ENCODE measurements at places on chromosomes 6 and 20.

- DNase-seq = no peak
These were observed 18.6 kb downstream of the ADTRP start for GRCh38 chr6:11760015-11760473.

GRCh38 chr6:157711060-157711459, 112.0 kb upstream of the SNX9 start:
- DNase-seq = no peak

- no peak for DNase-seq
These were observed 511.6 kb downstream of the CDH26 start for GRCh38 chr20:60469829-60470228.

DNA sequence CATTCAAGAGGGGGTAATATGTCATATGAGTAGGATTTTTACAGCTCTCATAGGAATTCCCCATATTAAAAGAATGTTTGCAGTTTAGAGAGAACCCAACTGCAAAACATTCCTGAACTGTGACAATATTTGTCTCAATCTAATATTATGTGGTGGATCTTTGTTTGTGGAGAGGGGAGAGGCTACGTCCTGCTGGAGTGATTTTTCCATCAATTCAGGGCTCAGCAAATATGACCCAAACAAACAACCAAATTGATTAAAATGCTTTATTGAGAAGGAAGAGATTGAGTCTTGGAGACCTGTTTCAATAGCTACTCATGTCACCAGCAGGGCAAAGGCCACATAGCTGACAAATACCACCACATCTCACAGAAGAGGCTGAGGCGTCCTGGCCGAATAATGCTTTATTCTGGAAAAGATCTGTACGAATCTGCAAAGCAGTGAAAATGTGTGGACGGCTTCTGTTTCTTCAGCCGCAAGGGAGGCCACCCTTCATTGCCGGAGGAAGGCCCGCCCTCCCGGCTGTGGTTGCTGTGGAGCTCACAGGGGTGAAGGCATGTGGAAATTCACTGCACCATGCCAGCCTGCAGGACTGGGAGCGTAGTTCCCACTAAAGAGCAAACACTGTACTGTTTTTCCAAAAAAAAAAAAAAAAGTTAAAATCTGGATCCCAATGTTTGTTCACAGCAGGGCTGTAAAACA, 89.7 kb upstream of the QKI start:
- DNase-seq = peak; percentile 51

DNA sequence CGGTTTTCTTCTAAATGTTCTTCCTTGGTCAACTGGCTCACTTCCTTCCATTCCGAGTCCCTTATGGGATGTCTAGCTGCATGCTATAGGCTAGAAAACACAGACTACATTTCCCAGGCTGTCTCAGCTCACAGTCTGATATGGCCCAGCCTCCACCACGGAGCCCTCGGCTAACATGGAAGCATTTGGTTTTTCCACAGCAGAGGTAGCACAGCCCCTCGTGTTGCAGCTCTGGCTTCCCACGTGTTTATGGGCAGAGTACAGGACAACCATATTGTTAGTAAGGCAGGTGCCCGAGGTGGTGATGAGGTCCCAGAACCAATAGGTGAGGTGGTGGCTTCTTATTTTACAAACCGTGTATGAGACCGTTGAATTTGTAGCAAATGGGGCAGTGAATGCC, 8.7 kb downstream of the GPLD1 start:
- no peak for DNase-seq

GRCh38 chr6:15259766-15260098, 13.9 kb downstream of the JARID2 start:
- no peak for DNase-seq

DNA sequence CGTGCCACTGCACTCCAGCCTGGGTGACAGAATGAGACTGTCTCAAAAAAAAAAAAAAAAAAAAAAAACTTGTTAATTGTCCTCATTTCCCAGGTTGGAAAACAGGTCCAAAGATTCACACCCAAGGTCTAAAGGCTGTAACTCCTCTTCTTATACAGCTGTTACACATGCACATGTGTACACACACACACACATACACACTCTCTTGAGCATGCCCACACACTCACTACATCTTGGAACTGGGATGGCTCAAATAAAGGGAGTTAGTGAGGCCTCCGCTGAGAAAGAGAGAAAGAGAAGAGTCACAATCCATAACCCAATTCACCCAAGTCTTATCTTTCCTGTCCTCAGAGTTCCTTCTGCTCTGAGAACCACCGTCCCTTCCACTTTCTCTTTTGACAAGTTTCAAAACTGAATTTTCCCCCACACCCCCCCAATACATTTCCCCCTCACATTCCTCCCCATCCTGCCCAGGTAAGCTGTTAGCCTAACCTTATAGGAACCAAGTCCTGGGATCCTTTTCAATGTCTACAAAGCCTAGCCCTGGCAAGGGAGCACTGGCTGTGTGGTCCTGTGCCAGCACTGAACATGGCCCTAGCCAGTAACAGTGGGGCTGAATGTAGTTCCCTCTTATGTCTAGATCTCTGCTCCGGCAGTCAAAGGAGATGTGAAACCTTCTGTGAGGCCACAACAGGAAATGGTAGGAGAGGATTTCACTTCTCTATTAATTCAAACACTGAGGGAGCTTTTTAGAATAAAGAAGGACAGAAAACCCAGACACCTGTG, 3.2 kb upstream of the HLA-DMB start:
- DNase-seq = no peak

DNA sequence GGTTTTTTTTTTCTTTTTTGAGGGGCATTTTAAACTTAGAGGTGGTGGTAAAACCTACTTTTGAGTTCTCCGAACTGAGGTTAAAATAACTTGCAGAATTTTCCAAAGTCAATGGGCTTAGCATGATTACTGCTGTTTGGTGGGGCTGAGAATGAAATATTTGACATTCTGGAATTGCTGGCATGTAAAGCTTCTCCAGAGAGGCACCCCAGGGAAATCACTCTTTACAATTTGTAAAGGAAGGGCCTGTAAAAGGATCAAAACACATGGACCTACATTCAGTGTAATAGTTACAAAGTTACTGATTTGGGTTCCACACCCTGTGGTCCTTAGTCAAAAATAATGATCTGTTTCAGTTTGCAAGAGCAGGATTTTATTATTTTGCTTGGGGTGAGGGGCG, 5.5 kb downstream of the FAM217B start:
- DNase-seq = no peak

- DNase-seq = peak; percentile 79
These were observed 190.1 kb downstream of the KCNQ5 start for GRCh38 chr6:72811971-72812421.

GRCh38 chr6:15626878-15627674, 35.8 kb downstream of the DTNBP1 start:
- DNase-seq = no peak

- DNase-seq = peak; percentile 87
These were observed 88.3 kb downstream of the NINL start for GRCh38 chr20:25496968-25497401.

DNA sequence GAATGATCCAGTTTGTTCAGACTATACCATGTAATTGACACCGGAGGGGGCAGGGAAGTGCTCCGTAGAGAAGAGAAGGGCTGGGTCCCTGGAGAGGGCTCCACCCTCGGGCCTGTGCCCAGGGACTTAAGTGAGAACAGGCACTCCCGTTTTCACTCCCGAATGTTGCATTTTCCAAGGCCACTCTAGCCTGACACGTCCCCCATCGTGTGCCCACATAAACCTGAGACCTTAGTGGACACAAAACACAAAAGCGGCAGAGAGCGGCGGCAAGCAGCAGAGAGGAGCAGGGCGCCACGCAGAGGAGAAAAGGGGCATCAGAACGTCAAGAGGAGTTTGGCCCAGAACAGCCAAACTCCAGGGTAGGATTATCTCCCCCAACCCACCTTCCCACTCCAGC, 1405.1 kb downstream of the GRIK2 start:
- no peak for DNase-seq

DNA sequence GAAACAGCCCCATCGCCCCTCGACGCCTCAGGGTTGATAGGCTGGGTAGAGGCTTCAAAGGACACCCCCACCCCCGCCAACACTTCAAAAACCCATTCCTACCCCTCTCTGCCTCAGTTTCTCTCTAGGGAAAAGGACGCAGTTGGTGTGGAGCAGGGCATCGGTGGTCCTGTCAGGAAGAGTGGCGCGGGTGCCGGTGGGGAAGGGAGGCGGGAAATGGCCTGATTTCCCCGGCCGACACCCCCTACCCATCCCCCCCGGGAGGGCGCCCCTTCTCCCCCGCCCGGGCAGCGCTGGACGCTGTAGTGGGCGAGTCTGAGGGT, 367 bp downstream of the NRSN2 start:
- DNase-seq = no peak
